ENCODE measurements at places on chromosomes 12 and 14.

GRCh38 chr14:24311837-24312615 lies 724 bp downstream of the LTB4R start:
- no peak for DNase-seq

- no peak for DNase-seq
These were observed 30.8 kb downstream of the CACNA1C start for GRCh38 chr12:2083561-2083960.

DNA sequence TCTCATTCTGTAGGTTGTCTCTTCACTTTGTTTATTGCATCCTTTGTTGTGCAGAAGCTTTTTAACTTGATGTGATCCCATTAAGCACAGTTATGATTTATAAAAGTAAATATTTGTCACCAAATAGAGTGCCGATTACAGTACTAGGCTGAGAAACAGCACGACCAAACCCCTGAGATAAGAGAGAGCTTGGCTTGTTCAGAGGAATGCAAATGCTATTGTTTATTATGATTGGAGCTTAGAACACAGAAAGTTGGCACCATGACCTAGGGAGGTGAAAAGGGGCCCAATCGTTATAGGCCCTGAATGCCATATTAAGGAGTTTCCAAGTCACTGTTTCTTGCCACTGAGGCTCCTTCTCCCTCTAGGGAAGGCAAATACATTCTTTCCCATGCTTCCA lies 214.9 kb downstream of the KITLG start:
- no peak for DNase-seq

GRCh38 chr12:13004361-13004760 lies 4.3 kb upstream of the HEBP1 start:
- no peak for DNase-seq

GRCh38 chr14:37083599-37083998 lies 88.8 kb downstream of the SLC25A21 start:
- DNase-seq, result no peak

DNA sequence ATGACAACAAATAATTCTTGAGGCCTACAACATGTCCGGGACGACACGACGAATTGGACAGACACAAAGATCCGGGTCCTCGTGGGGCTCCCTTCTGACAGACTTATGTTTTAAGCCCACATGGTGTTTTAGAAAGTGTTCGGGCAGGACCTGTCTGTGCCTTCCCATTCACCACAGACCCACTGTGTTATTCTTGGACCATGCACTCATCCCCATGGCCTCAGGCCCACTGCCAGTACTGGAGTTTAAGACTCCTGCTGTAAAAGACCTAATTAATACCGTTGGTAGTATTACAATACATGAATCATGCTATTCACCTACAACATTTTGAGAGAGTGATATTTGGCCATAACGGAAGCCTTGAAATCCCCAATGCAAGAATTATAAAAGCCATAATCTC lies 20.0 kb downstream of the SLC15A4 start:
- DNase-seq, result no peak

- no peak for DNase-seq
These were observed 101.3 kb upstream of the E2F7 start for GRCh38 chr12:77166696-77167095.
